ENCODE measurements at places on chromosomes 6 and 20.
A peak's percentile ranks its signal among the peaks of the same experiment; 100 is the strongest.

- no peak for DNase-seq
- H3K4me3 ChIP-seq: no peak overlapping the region
- no peaks in the 10 kb centered on the region for H3K36me3 ChIP-seq
- no peaks in the 10 kb centered on the region for H3K4me1 ChIP-seq
These were observed 20.0 kb upstream of the DDR1 start for GRCh38 chr6:30864325-30864724.

GRCh38 chr20:63176427-63177133 is 39.4 kb downstream of the YTHDF1 start:
- H3K27me3 ChIP-seq: peaks cover 67% of the 10 kb centered on the region
- H3K27ac ChIP-seq: no peak overlapping the region
- H3K4me3 ChIP-seq: no peak overlapping the region
- H3K36me3 ChIP-seq: no peaks in the 10 kb centered on the region
- H3K4me1 ChIP-seq: peaks cover 28% of the 10 kb centered on the region
- DNase-seq: no peak

- H3K36me3 ChIP-seq: peaks cover 3% of the 10 kb centered on the region
- H3K4me1 ChIP-seq: peaks cover 11% of the 10 kb centered on the region
- DNase-seq: no peak
- no peak overlapping the region for H3K27ac ChIP-seq
- no peak overlapping the region for H3K4me3 ChIP-seq
- no peaks in the 10 kb centered on the region for H3K27me3 ChIP-seq
These were observed 91.7 kb downstream of the JARID2 start for GRCh38 chr6:15337582-15337981.

DNA sequence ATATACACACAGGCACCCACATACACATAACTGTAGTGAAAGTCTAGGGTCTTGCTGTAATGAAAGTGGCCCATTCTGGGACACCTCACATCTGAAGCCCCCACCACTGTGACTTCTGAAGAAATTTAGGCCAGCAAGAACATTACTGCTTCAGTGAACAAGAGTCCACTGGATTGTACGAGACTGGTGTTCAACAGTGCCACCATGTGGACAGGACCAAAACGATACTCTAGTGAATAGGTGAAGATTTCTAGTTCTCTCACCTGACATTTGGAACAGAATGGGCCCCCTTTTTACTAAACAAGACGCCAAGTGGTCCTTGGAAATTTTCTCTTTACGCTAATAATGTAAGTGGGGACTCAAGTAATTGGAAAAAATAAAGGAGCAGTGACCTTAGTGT is 156.9 kb downstream of the MAFB start:
- H3K4me3 ChIP-seq: no peak overlapping the region
- H3K36me3 ChIP-seq: no peaks in the 10 kb centered on the region
- no peak for DNase-seq
- H3K27me3 ChIP-seq: no peaks in the 10 kb centered on the region
- H3K4me1 ChIP-seq: no peaks in the 10 kb centered on the region

- H3K27ac ChIP-seq: no peak overlapping the region
- H3K4me3 ChIP-seq: no peak overlapping the region
- DNase-seq: no peak
- no peaks in the 10 kb centered on the region for H3K27me3 ChIP-seq
These were observed 149.1 kb downstream of the SASH1 start for GRCh38 chr6:148491638-148492251.

DNA sequence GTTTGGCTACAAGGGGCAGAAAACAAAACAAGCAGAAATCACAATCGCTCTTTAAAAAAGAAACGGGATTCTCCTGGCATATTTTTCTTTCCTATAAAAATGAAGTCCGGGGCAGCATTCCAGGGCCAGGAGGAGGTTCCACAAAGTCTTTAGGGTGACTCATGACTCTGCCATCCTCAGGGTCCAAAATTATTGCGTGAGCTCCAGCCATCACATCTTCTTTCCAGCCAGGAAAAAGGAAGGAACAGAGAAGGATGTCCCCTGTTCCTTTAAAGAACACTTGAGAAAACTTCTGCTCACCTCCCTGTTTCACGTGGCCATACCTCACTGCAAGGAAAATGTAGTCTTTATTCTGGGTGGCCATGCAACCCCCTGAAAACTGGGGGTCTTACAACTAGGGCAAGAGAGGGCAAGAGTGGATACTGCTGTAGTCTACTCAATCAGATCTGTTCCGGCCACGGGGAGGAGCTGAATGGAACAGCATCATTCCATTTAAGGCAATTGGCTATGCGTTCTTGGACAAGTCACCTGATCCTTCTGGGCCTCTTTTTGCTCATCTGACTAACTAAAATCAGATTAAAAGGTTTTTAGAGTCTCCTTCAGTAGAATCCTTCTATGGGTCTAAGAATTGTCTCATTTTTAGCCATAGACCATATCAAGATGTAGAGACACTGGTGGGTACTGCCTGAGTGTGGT is 49.4 kb downstream of the CTCFL start:
- no peak overlapping the region for H3K27ac ChIP-seq
- H3K36me3 ChIP-seq: no peaks in the 10 kb centered on the region

DNA sequence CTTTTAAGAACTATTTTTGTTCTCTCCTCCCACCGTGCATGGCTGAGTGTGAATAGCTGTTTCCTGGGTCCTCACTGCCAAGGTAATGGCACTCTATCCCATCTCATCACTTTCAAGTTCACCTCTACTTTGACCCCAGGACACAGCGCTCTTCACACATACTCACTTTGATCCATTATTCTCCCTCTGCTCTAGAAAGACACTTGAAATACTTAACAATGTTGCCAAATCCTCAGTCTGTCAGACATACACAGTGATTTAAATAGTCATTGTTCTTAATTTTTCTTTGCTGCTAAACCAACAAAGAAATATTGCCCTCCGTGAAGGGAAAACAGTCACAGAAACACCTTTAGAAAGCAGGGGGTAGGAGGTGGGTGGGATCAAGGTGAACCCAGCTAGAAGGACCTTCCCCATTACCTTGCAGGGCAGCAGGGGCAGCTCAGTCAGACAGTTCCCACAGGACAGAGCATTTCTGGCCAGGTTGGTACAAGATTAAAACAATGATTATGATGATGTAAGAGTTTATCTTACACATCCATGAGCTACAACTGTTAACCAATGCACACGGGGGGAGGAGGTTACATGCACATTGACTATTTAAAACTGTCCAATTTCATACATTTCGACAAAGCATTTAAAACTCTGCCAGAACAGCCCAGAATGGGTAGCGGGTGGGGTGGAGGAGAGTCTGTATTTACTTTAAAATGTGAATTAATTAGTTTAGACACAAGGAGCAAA is 2.4 kb downstream of the SLC22A23 start:
- H3K27ac ChIP-seq: peak overlapping the region; percentile 1
- H3K4me3 ChIP-seq: peak overlapping the region; percentile 3
- no peak for DNase-seq
- H3K27me3 ChIP-seq: peaks cover 10% of the 10 kb centered on the region
- no peaks in the 10 kb centered on the region for H3K36me3 ChIP-seq

- no peaks in the 10 kb centered on the region for H3K36me3 ChIP-seq
- no peak overlapping the region for H3K4me3 ChIP-seq
- DNase-seq: no peak
- no peaks in the 10 kb centered on the region for H3K27me3 ChIP-seq
- no peaks in the 10 kb centered on the region for H3K4me1 ChIP-seq
These were observed 16.3 kb downstream of the LRP11 start for GRCh38 chr6:149847939-149848267.

DNA sequence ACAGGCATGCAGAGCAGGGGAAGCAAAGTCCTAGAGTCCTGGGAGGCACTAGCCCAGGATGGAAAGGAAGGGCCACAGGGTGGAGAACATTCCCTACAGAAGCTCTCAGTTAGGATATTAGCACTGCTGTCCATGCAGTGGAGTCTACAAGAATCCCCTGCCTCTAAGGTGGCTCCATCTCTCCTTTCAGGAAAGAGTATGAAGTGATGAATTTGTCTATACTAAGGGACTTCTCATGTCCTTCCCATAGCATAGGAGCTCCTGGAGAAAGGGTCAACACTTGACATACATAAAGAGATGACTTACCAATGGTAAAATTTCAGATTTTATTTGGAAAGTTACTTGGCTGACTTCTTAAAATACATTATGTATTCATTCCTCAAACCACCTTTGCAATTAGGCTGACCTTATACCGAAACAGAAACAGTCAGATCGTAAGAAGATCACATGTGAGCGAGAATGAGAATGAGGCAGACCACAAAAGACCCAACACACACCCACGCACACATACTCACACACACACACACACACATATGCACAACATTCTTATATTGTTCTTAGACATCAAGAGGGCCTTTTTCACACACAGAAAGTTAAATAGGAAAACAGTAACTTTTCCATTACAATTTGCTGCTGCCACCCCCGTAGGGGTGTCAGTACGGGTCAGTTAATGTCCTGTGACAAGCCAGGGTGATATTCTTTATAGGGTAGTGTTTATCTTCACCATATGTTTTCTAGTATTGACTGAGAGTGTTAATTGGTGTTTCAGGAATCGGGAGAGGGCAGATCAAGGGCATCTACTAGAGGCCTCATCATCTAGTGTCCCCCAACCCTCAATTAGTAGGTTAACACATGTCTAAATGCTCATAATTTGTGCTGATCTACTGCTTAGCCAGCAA is 159.4 kb downstream of the FAXC start:
- DNase-seq: no peak
- no peaks in the 10 kb centered on the region for H3K27me3 ChIP-seq
- no peak overlapping the region for H3K27ac ChIP-seq
- H3K36me3 ChIP-seq: no peaks in the 10 kb centered on the region
- H3K4me1 ChIP-seq: no peaks in the 10 kb centered on the region
- no peak overlapping the region for H3K4me3 ChIP-seq

GRCh38 chr20:35721621-35722020 is 20.4 kb downstream of the RBM39 start:
- H3K27me3 ChIP-seq: no peaks in the 10 kb centered on the region
- H3K27ac ChIP-seq: no peak overlapping the region
- H3K36me3 ChIP-seq: peaks cover 94% of the 10 kb centered on the region
- H3K4me3 ChIP-seq: no peak overlapping the region

DNA sequence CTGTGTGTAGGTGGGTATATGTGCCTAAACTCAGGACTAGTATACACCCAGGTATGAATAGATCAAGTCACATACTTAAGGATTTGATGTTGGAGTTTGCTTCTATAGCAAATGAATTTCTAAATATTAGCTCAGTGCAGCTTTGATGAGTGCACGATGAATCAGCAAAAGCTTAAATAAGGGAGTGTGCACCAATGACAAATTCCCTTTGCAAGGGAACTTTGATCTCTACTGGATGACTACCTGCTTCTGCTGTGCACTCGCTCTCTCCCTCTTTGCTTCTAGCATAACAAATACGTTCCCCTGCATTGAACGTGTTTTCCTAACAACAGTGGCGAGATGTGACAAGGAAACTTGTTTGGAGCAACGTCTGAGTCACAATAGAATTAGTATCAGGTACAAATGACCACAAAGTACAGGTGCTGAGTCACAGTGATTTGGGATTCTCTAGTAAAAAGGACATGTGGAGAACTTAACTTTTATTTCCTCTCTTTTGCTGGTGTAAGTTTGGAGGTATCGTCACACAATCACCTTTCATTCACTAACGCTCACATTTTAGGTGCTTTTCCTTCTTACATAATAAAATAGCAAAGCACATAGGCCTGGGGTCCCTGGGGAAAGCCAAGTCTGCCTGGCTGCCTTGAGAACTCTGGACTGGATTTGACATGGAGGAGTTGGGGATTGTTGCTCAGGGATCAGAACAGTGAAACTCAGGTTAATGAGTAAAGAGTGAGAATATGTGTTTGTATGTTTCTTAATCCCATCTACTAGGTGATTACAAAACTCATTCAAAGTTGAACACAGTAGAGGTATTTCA is 49.7 kb downstream of the KLHL31 start:
- H3K27ac ChIP-seq: no peak overlapping the region
- H3K4me3 ChIP-seq: no peak overlapping the region
- DNase-seq: no peak
- H3K4me1 ChIP-seq: no peaks in the 10 kb centered on the region

DNA sequence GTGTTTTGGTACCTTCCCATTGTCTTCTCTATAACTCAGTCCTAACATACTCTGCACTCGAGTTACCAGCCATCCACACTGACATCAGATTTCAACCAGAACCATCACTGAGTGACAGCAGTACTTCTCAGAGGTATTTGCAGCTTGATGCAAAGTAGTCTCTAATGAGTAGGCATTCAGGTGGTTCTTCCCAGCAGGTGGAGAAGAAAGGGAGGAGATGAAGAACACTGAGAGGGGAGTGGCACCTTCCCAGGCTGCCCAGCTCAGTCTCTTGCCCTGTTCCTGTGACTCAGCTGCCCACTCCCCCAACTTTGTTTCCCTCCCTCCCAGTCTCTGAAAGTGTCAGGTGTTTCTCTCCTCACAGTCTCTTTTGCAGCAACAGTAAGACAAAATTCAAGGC is 38.7 kb upstream of the SMIM28 start:
- H3K4me1 ChIP-seq: no peaks in the 10 kb centered on the region
- H3K4me3 ChIP-seq: no peak overlapping the region
- H3K27me3 ChIP-seq: no peaks in the 10 kb centered on the region
- DNase-seq: no peak
- no peak overlapping the region for H3K27ac ChIP-seq

DNA sequence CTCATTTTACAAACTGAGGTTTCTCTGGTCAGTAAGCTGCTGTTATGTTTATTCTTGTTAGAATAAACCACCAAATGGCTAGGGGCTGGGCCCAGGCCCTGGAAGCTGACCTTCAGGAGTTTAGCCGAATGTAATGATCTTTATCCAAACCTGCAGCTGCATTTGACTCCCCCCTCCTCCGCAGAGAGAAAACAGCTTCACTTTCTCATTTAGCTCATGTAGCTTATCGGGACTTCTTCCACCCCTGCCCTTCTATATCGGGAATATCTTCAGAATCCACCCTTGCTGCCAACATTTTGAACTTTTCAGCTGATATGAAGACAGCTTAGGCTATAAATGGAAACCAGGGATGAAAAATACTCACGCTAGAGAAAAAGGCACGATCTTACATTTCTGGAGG is 102.6 kb downstream of the ZMYND8 start:
- H3K4me3 ChIP-seq: no peak overlapping the region
- H3K27ac ChIP-seq: no peak overlapping the region
- no peaks in the 10 kb centered on the region for H3K4me1 ChIP-seq

DNA sequence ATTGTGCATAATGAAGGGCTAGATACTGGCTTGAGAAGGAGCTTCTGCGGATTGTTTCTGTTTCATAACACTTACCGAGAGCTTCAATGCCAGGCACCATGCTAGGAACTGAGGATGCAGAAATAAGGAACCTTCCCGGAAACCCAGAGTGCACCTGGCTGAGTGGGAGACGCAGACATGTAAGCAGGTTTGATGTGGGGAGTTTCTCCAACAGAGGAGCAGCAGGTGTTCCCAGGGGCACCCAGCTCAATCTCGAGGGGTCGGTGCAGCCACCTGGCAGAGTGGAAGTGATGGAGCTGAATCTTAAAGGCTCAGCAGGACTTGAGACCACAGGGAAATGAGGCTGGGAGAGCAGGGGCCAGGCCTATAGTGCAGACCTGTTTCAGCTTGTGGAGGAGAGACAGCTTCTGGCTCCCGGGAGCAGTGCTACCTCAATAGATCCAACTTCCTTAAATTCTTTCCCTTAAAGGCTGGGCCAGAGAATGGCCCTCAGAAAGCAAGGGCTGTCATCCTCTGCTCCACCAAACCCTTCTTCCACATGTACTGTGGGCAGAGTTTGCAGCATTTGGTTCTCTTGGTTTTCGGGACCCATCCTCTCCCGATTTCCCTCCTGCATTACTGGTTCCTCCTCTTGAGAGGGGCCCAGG is 27.8 kb upstream of the SRC start:
- no peak overlapping the region for H3K27ac ChIP-seq
- peaks cover 8% of the 10 kb centered on the region for H3K36me3 ChIP-seq
- no peak for DNase-seq
- H3K4me1 ChIP-seq: no peaks in the 10 kb centered on the region
- no peaks in the 10 kb centered on the region for H3K27me3 ChIP-seq

GRCh38 chr6:147429794-147430193 is 78.7 kb upstream of the SAMD5 start:
- H3K27me3 ChIP-seq: no peaks in the 10 kb centered on the region
- no peaks in the 10 kb centered on the region for H3K4me1 ChIP-seq
- DNase-seq: no peak
- H3K4me3 ChIP-seq: no peak overlapping the region
